Stimulated activated CD8-positive, alpha-beta memory T cell treated with anti-CD3 and anti-CD28 coated beads, Interleukin-7, amount 100 ng/mL, for 1 hour (primary cell): ENCODE measurements at places on chromosomes 7 and 10.

DNA sequence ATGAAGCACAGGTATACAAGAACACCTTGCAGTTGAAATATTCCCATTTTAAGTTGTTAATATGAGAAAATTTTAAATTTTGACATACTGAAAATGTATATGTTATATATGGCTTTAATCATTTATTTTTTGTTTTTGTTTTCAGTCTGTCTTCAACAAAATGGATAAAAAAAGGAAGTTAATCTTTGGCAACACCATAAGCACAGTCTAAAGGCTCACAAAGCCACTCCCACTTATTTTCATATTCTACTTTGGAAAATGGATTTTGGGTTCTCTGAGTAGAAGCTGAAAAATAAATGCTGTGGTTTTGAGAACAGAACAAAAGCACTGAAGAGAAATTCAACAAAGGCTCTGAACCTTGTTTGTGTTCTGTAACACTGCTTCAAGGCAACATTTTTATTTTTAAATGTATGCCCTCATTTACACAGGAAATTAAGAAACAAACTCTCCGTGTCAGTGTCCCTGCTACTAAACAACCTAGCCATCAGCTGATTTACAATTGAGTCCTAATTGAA lies 81.3 kb upstream of the LRRN3 start:
- DNase-seq = no peak

DNA sequence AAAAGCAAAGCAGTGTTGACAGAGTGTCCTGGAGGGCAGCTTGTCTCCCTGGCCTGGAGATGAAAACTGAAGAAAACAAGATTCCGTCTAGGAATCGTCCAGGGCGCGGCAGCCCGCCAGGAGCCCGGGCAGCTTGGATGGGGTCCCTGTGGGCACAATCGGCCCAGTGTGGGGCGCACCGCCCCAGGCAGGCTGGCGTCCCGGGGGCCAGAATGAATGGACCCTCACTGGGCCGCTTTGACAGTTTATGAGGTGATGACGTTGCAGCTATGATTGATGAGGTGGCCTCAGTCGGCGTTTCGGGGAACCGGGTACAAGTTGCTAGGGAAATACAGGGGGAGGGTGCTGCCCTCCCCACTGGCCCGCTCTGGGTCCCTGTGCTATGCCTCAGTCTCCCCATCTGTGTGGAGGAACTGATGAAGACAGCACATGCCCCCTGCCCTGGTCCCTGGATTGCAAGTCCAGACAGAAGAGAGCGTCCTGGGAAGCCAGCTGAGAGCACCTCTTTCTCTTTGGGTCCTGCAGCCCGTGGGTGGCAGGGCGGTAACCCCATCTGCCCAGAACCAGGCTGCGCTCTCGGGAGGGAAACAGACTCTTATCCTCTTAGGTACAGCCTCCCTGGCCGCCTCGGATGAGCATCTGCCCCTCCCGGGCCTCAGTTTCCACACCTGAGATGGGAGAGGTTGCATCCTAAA lies 131.3 kb downstream of the LHPP start:
- no peak for DNase-seq

DNA sequence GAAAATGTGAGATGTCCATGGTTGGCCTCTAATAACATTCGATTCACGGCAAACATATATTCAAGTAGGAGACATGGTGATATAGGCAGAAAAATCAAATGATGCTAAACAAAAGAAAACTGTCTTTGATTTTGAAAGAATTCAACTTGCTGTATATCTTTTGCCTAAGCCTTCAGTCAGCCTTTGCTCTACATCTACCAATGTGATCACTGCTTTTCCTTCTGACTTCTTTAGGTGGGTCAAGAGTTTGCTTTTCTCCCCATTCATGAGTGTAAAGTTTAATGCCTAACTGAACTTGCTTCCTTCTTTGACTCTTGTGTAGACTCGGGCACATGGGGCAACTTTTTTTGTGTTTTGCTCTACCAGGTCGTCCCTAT lies 417 bp upstream of the HIF1AN start:
- DNase-seq = no peak

DNA sequence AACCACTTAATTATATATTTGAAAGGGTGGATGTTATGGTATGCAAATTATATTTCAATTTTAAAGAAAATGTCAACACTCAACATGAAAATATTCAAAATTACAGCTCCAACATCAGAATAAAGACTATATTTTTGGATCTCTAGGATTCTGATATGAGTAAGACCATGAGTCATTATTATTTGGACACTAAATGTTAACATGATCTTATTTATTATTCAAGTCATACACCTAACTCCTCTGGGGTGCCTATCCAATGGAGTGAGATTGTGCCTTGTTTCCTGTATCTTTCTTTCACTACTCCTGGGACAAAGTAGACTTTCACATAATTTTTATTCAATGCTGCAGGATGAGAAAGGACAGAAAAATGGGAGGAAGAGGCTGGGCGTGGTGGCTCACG lies 135.2 kb upstream of the PRSS1 start:
- DNase-seq = no peak

- DNase-seq = no peak
Observed at GRCh38 chr7:142838461-142839213, 16.2 kb upstream of the EPHB6 start.

- no peak for DNase-seq
Observed at GRCh38 chr7:44114586-44115310, 8.6 kb downstream of the POLD2 start.

DNA sequence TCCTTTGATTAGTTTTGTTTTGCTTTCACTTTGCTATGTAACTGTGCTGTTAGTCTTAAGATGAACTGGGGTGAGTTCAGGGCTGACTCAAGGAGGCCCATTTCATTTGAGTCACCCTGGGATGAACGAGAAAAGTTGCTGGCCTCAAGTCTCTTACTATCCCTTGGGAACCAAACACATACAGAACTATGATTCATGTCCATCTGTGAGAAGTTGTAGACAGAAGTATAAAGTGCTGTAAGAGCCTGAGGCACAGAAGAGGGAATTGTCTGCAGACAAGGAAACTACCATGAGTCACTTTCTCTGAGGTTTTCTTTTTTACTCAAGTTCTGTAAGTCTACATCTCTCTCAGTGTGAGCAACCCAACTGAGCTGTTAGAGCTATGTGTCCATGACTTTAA lies 179.8 kb upstream of the CSTF2T start:
- DNase-seq = no peak

DNA sequence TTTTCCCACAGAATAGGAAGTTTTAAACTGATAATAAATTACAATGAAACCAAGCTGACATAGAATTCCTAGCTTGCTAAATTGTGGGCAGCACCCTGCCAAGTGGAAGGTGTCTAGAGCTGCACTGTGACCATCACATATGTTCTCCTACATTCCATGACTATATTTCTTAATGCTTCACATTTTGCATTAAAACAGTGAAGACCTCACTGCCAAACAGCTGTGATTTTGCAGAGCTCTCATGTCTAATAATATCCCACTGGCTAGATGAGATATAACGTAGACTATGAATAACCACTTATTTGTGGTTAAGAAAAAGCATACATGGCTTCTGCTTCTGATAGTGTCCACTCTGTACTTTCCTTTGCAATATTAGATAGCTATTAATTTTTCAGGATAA lies 228.3 kb upstream of the TEX47 start:
- no peak for DNase-seq

DNA sequence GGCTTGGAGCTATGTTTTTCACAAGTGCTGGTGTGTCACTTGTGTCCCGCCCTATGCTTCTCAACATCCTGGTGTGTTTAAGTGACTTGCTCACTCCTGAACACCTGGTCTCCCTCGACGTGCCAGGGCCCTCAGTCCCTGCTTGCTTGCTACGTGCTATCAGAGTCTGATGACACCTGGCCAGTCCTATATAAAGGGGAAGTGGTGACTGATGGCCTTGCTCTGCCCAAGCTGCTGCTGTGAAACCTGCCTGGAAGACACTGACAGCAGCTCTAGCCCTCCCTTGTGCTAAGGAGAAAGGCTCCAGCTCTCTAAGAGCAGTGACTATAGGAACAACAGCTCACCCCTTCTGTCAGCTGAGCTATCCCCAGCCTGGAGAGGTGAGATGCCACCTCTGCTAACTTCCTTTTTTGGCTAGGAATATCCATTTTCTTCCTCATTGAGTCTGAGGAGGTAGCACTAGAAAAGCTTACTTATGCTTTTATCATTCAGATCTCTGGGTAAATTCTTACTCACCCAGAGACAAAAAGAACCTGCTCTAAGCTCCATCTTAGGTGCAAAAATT lies 77.2 kb upstream of the PLXNA4 start:
- no peak for DNase-seq

- DNase-seq = no peak
Observed at GRCh38 chr10:80460399-80461207, 6.5 kb downstream of the TSPAN14 start.
